ENCODE measurements at places on chromosomes 11 and 22.

GRCh38 chr11:60169264-60169915 is 13.5 kb downstream of the MS4A6A start:
- DNase-seq = no peak

- peak; percentile 83 for DNase-seq
Measured at GRCh38 chr22:24434471-24435322, 7.3 kb downstream of the ADORA2A start.

DNA sequence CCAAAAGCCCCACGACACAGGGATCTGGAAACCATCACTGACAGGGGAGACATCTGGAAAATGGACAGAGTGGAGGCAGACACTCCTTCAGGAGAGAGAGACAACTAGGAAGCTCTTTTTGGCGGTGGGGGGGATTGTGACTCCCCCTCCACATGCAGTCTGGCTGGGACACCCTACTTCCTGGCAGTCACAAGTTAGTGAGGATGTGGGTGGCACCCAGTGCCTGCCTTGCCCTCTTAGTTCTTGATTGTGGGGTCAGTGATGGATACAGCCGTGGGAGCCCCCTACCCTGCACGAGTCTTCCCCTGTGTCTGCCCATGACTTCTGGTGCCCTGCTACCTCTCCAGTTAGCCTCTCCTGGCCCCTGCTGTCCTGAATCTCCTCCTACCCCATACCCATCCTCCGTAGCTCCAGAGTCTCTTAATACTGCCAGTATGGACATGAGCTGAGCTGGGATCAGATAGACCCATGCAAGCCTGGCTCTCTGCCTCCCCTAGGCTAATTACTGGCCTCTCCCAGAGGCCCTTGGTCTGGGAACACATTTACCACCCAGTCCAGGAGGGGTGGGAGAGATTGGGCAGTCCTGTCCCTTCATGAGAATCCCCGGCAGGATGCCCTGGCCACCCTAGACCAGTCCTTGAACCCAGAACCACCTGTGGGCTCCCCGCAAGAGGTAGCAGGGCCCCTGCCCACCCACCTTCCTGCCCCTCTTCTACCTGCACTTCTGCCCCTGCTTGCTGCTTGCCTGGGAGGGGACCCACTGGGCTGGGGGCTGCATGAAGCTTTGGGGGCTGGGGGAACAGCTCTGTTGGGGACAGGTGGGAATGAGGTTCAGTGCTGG is 22.8 kb downstream of the RHBDD3 start:
- no peak for DNase-seq

GRCh38 chr22:47337161-47337621 is 574.7 kb downstream of the TBC1D22A start:
- no peak for DNase-seq

DNA sequence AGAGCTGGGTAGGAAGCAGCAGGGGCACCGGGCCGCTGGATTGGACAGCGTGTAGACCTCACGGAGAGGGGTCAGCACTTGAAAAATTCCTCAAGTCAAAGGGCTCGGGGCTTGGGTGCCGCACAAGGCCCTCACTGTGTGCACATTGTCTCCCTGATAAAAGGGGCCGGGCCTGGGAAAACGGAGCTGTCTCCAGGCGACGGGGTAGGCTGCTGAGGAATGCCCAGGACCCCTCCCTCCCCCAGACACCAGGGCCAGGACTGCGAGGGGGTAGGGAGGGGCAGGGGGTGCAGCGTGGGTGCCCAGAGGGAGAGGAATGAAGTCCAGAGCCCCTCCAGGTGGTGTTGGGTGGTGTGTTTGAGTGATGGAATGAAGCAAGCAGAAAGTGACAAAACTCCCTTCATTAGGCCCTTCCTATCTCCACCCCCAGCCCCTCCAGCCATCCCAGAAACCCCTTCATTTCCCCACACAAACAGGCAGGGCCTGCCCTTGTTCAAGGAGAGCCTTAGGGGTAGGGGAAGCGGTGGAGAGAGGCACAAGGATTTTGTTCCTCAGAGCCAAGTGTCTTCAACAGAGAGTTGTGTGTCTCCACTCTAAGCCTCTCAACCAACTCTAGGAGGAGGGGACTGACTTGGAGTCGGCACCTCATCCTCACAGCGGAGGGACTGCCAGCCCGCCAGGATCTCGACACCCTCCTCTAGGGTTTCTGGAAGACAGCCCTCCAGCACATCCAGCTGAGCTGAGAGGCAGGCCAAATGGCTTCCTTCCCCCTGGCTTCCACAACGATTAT is 63.9 kb downstream of the SYN3 start:
- DNase-seq = no peak

DNA sequence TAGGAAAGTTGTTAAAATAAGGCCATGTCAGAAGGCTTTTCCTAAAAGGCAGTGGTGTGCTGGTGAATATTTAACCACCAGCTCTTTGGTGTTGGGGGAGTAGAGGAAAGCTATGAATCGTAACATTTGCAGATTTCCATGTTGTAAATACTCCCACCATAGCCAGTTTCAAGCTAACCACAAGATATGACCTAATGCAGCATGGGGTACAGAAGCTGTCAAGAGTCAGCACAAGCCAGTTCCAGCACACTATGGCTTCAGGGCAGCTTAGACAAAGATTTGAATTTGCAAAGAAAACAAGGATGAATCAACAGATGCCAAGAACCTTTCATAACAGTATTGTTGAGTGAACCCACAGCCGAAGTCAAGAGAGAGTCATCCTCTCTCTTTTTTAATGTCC is 40.0 kb downstream of the COMMD9 start:
- DNase-seq = no peak

DNA sequence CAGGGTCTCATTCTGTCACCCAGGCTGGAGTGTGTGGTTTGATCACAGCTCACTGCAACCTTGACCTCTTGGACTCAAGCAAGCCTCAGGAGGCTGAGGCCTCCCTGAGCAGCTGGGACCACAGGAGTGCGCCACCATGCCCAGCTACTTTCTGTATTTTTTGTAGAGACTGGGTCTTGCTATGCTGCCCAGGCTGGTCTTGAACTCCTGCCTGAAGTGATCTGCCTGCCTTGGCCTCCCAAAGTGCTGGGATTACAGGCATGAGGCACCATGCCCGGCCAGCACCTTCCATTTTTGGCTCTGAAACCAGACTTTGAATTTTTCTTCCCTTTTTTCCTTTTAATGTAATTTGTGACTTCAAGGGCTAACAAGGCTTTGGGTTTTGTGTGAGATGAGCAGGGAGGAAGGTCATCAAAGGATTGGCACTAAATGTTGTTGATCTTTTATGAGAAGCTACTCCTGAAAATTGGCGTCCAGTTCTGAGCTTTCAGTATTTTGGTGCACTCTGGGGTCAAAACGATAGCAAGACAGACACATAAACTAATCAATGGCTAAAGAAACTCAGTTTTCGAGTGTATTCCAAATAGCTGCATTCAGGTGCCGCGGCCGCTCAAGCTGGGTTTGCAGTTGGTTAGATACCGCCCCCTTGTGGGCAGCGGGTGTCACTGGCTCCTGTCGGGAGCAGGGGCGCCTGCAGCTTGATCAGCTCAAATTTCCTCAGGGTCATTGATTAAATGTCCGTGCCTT is 51.9 kb upstream of the CLMP start:
- DNase-seq = peak; percentile 88

DNA sequence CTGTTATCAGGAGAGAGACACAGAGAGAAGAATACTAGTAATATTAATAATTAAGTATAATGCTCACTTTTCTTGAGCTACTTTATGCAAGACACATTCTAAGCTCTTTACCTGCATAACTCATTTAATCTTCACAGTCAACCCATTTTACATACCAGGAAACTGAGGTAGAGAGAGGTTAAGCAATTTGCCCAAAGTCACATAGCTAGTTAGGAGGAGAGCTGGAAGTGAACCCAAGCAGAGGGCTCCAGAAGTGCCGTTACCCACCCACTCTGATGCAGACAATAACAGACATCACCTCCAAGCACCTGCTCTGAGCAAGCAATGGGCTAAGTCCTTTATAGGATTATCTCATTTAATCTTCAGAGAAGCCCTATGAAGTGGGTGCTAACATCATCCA is 24.8 kb downstream of the MICAL2 start:
- no peak for DNase-seq

DNA sequence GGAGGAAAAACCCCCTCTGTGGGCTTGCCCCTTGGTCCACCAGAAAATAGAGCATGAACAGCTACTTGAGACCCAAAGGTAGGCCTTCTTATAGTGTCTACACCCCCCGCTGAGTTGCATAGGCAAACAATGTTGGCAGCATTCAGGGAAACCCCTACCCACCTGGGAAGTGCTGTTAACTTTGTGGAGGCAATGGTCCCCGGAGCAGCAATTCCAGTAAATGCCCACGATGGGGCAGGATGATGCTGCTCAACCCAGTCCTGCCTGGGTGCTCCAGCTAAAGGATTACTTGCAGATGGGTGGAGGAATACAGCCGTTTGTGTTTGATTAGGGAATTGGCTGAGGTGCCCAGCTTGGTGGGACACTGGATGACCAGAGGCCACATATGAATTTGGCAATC is 381.3 kb upstream of the ANO5 start:
- no peak for DNase-seq

GRCh38 chr11:77083566-77084245 is 16.9 kb downstream of the CAPN5 start:
- no peak for DNase-seq

- no peak for DNase-seq
Measured at GRCh38 chr11:126768702-126769101, 231.9 kb downstream of the KIRREL3 start.

DNA sequence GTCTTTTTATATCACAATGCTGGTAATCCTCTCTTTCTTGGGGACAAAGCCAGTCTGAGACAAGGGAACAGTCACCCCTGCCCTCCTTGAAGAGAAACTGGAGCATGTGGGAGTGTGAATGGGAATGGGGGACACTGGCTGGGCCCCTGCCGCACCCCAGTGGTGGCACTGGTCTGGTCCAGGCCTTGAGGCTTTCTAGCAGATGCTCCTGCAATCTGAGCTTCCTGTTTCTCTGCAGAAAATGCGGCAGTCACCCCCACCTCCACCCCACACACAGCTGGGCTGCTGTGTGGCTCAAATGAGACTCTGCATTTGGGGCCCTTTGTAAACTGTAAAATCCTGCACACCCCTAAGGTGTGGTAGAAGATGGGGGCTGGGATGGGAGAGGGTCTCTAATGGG is 6.6 kb upstream of the MARK2 start:
- no peak for DNase-seq

DNA sequence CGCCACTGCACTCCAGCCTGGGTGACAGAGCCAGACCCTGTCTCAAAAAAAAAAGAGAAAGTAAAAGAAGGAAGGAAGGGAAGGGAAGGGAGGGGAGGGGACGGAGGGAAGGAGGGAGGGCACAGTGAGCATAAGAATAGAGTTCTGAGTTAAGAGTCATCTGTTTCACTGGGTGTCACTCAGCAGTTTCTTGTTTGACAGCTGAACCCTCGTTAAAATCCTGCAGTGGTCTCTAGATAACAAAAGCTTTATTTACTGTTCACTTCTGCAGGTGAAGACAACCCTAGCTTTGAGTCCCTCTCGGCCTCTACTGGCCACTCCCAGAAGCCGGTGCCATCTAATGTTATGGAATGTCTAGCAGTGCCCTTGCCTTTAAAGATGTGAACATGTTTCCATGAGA is 71.2 kb downstream of the CLPB start:
- DNase-seq = no peak

Measured in stimulated activated CD8-positive, alpha-beta memory T cell treated with anti-CD3 and anti-CD28 coated beads, Interleukin-4, amount 100 ng/mL, for 48 hours (primary cell).